ENCODE measurements at places on chromosomes 3 and 15.

GRCh38 chr3:142863010-142863817 is 25.7 kb downstream of the PCOLCE2 start:
- DNase-seq, result peak; percentile 16

GRCh38 chr3:43423639-43424038 is 137.3 kb downstream of the SNRK start:
- DNase-seq, result no peak

GRCh38 chr3:127031413-127031810 is 48.5 kb downstream of the PLXNA1 start:
- no peak for DNase-seq

- DNase-seq, result no peak
These were observed 1.9 kb downstream of the TF start for GRCh38 chr3:133747907-133748639.

Measured in kidney glomerular epithelial cell (primary cell).